ENCODE measurements at places on chromosomes 2 and 18.

GRCh38 chr2:212979046-212979612, 172.3 kb downstream of the IKZF2 start:
- no peak for DNase-seq

- no peak for DNase-seq
These were observed 1002.8 kb upstream of the NRXN1 start for GRCh38 chr2:52034706-52035105.

- DNase-seq, result no peak
These were observed 42.8 kb upstream of the CYTIP start for GRCh38 chr2:157486596-157487270.

DNA sequence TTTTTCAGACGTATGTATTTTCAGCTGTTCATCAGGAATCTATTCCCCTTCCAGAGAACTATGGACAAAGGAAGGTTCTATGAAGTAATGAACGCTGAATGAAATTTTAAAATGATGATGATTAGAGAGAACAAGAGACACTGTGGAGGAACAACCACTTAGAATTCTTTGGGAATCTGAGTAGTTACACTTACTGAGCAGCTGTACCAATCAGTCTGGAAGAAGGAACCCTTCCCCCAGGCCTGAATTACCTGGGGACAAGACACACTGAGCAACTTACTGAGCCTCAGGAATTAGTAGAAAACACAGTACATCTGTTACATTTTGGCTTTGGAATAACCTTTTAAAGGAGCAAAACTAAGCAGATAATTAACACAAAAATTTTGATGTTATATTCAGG, 1.9 kb downstream of the MSTN start:
- no peak for DNase-seq

GRCh38 chr18:44689736-44690135, 9.0 kb downstream of the SETBP1 start:
- no peak for DNase-seq

DNA sequence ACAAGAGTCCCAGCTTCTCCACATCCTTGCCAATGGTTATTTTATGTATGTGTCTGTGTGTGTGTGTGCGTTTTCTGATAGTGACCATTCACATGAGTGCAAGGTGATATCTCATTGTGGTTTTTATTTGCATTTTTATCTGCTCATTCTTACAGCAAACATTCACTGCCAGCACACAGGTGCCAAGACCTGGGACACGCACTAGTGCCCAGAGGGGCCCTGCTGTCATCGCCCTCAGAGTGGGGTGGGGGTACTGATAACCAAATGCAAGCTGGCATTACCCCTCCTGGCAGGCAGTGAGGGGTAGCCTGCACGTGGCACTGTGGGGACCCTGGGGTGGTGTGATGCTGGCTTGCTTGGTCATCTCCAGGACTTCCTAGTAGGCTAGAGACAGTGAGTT, 285.4 kb downstream of the LPIN1 start:
- DNase-seq, result no peak

- DNase-seq, result no peak
These were observed 103.1 kb downstream of the DTNB start for GRCh38 chr2:25570161-25570845.

- DNase-seq, result no peak
These were observed 259.9 kb downstream of the EIPR1 start for GRCh38 chr2:3117650-3118216.

DNA sequence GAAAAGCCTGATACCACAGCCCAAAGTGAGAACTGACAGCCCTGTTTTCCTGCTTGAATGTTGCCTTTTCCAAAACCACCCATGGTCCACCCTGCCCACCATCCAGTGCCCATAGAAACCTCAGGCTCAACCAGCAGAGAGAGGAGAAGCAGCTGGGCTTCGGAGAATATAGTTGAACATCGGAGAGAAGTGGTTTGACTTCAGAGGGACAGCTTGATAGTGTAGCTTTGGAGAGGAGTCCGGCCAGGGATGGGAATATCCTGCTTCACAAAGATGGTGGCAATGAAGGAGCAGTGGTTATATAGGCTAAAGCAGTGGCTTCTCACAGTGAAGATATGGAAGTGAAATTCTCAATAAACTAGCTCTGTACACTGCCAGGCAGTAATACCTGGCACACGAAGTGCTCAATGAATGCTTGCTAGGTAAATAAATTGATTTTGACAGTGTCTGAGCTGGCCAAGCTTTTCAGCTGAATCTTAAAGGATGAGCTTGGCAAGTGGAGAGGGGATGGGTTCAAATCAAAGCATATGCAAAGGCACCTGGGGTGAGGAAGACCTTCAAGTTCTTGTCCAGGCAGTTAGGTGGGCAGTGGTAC, 21.2 kb downstream of the AFF3 start:
- DNase-seq, result no peak

DNA sequence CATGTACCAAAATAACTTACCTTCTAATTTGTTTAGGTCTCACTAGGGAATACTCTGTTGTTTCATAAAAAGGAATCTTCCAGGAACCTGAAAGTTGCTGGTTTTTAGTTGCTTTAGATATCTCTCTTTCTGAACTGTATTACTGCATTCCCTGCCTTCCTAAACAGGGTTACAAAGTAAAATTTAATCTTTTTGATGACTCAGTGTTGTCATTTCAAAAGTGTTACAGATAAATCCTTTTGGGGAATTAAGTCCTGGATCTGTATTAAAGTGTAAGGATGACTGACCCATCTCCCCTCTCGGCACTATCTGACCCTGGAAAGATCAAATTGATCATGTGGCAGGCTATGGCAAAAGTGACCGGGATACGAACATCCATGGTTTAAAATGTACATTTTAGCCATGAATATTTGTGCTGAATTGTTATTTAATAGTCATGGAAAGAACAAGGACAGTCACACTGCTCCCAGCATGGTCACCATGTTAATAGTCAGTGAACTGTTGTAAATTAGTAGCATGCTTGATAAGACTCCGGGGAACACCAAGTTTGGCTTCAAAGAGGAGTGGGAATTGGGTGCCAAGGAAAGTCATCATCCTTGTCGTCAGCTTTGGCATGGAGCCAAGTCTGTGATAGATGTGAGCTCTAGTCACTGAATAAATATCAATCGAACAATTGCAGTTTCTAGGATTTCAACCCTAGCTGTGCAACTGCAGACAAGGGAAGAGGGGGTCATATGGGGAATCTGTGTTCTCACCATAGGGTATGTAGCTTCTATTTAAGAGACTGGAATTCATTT, 4.2 kb downstream of the PLEKHA3 start:
- no peak for DNase-seq

GRCh38 chr18:39424261-39424660, 1858.7 kb upstream of the CELF4 start:
- DNase-seq, result no peak

- DNase-seq, result no peak
These were observed 115.7 kb downstream of the MSH2 start for GRCh38 chr2:47518497-47519146.

- DNase-seq, result no peak
These were observed 9.1 kb downstream of the B3GNT2 start for GRCh38 chr2:62204998-62205496.

GRCh38 chr2:138123741-138124140, 159.5 kb downstream of the HNMT start:
- no peak for DNase-seq

DNA sequence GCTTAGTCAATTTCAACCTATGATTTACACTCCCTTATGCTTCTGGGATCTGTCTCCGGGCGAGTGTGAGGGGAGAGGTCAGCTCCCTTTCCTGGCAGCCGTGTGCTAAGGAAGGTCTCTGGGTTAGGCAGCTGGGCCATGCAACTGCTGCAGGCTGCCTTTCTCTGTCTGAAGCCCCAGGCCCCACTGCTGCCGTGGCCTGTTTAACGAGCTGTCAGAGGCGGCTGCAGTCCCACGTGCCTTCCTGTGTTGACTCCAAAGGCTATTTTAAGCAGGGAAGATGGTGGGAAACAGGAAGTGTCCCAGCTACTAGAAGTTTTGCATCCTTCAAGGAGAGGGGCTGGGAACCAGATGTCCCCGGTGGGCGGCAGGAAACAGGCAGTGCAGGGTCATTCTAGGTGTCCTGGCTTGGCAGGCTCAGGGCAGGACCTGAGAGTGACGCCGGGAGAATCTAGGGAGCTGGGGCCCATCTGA, 186.4 kb downstream of the TNS1 start:
- no peak for DNase-seq

DNA sequence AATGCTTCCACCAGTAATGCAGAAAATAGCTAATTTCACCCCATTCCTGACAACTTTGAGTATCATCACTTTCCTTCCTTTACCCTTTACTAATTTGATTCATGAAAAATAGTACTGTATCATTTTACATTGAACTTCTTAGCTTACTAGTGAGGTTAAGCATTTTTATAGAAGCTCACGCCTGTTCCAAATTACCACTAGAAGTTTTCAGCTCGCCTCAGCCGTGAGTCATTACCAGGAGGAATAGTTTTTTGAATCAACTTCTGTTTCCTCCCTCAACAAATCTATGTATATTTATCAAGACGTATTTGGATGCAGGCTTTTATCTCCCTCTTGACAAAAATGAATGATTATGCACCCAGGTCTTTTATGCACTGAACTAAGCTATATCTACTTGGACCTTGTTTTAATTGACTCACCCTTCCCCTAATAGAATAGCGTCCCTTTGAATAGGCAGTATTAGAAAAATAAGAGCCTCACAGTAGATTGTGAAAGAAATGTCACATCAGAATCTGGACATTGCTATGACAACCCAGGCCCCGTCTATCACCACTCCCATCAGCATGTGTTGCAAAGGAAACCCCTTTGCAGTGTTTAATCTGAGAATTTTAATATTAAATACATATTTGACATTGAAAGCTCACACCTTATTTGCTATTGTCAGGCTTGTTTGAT, 207.4 kb upstream of the NRP2 start:
- DNase-seq, result no peak

GRCh38 chr2:37573451-37574388, 97.7 kb downstream of the CDC42EP3 start:
- DNase-seq, result no peak

GRCh38 chr2:102509749-102510148, 36.7 kb downstream of the SLC9A4 start:
- no peak for DNase-seq

DNA sequence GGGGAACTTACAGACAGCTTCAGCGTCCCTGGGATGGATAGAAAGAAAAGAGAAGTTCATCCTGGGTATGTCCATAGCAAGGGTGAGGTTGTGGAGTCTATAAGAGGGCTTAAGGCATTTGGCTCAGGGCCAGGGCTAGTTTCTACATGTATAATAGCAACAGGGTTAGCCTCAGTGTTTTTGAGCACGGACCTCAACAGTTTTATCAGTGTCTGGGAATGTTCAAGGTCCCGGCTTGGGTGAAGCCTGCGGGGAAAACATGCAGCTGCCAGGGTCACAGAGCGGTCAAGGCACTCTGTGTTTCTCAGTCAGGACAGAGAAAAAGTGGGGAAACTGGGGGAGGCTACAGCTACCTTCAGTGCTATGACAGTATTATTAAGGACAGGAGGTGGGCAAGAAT, 427.7 kb upstream of the HS6ST1 start:
- DNase-seq, result no peak

- DNase-seq, result no peak
These were observed 124.7 kb upstream of the ZNF516 start for GRCh38 chr18:76619621-76620315.

DNA sequence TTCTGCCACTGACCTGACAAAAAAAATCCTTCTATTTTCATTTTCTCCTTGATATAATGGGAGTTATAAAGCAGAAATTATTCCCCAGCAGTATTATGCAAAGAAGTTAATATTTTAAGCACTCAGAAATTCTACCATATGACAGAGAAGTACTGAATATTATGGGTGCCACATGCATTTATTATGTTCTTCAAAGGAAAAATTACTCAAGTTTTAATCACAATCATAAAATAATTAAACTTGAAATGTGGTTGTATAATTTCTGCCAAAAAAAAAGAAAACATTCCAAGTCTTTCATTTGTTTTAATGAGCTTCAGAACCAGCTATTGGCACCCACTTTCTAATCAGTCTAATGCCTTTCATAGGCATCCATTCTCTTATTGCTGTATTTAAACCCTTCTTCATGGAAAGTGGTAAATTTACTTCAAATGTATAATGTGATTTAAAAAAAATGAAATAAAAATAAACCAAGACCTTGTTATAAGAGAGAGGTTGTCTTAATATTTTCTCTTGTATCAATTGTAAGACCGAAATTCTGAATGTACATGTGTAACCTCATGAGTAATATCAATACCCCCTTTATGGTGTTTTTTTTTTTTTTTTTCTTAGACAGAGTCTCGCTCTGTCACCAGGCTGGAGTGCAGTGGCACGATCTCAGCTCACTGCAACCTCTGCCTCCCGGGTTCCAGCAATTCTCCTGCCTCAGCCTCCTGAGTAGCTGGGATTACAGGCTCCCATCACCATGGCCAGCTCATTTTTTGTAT, 302.3 kb downstream of the IRS1 start:
- no peak for DNase-seq

DNA sequence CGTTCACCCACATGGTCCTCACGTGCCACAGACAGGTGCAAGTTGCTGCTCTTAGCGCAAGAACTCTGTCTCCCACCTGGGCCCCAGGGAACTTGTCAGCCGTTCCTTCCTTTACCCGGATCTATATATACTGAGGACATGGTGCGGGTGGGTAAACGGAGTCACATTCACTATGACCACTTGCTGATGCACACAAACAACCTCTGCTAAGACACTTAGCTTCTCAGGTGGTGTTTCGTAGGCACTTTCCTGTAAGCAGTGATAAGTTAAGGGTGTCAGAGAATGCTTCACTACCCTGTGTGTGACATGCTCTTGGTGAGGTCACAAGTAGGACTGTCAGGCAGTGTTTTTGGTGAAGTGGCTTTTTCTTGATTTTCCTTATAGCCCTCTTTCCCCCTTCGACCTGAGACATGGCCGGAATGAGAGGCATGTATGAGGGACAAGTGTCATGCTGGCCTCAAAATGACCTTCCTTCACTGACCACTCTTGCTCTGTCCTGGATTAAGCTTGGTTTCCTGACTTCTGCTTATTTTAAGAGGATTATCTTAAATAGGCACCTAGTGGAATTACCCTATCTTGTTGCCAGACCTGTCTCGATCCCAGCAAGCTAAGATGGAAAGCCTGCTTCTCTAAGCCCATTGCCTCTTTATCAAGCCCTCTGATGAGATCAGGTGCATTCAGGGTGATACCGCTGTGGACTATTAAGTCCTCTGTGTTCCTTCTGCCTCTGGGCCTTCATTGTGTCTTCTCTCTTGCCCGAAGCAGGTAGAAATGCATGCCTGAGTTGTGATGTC, 97.1 kb upstream of the CELF4 start:
- no peak for DNase-seq

- no peak for DNase-seq
These were observed 193.4 kb downstream of the SMAD7 start for GRCh38 chr18:48757367-48757766.

GRCh38 chr2:119223521-119224390, at the start of gene STEAP3:
Gene STEAP3 (plus strand): TSS chr2:119223834. CDS start chr2:119231013, 7,179 bp downstream.
- peak; percentile 32 for DNase-seq

GRCh38 chr2:97678298-97678697, 8.8 kb downstream of the C2orf92 start:
- no peak for DNase-seq

- DNase-seq, result no peak
These were observed 387.6 kb downstream of the FIGN start for GRCh38 chr2:163347982-163348856.

All from memory B cell (primary cell).